ENCODE measurements at places on chromosomes 1 and 21.

DNA sequence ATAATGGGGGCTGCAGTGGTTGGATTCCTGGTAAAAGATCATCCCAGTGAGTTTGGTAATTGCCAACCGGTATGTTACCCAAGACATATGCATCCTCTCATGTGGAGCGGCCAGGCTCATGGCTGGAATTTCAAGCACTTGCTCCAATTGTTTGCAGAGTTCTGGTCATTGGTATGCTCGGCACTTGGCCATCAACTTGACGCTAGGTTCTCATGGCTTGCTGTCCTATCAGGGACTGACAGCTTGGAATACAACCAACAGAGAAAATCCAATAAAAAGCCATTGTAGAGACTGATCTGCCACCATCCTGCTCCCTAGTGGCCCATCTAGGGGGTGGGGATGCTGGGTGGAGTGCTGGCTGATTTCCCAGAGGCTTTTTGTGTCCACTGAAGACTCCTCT lies 120.9 kb downstream of the EDEM3 start:
- DNase-seq, result no peak

DNA sequence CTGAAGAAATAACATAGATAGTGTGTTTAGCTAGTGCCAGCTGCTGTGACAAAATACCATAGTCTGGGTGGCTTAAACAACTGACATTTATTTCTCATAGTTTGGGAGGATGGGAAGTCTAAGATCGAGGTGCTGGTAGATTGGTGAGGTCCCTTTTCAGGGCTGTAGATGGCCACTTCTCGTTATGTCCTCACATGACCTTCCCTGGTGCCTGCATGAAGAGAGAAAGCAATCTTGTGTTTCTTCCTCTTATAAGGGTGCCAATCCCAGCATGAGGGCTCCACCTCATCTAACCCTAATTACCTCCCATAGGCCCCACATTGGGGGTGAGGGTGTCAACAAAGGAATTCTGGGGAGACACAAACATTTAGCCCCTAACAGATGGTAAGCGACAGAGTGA lies 9.3 kb downstream of the MTARC2 start:
- DNase-seq, result no peak

DNA sequence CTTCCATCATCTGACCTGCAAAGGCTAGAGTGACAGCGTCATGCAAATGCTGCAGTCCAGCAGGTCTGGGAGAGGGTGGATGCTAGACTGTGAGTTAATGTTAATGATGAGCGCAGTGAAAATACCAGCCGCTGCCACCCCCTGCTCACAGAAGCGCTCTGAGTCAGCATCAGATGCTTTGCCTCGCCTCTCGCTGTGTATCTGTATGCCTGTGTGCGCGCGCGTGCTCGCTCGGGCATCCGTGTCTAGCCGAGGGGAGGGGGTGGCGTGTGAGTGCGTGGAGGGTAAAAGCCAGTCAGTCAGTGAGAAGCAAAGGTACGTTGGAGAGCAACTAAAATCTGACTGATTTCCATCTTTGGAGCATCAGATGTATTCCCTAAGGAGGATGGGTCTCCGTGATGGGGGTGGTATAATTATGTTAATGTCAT lies 858.7 kb downstream of the USP25 start:
- no peak for DNase-seq

DNA sequence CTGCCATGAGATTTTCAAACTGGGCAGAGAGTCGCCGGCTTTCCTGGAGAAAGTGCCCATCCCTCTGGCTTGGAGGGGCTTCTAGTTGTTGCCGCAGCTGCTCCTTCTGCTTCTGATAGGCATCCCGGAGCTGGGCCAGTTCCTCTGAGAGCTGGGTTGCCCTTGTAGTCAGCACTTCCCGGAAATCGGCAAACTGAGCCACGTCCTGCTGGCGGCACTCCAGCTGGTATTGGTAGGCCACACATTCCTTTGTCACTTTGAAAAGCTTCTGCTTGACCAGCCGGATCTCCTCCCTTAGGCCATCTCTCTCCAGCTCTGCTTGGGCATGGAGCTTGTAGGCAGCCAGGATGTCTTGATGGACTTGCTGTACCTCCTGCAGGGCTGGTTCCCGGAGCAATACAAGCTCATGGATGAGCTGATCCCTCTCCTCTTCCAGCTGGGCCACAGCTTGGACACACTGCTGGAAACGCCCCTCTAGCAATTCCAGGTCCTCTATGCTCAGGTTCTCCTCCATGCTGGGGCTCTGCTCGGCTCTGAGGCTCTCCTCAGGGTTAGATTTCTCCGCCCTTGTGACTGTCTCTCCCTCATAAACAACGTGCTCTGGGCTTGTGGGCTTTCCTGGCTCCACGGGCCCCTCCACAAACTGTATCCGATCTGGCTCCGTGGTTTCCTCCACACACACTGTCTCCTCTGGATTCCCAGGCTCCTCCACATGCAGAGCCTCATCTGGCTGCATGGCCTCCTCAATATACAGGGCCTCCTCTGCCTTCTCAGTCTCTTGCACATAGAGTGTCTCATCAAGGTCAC lies 7.3 kb downstream of the SYNC start:
- DNase-seq, result no peak

DNA sequence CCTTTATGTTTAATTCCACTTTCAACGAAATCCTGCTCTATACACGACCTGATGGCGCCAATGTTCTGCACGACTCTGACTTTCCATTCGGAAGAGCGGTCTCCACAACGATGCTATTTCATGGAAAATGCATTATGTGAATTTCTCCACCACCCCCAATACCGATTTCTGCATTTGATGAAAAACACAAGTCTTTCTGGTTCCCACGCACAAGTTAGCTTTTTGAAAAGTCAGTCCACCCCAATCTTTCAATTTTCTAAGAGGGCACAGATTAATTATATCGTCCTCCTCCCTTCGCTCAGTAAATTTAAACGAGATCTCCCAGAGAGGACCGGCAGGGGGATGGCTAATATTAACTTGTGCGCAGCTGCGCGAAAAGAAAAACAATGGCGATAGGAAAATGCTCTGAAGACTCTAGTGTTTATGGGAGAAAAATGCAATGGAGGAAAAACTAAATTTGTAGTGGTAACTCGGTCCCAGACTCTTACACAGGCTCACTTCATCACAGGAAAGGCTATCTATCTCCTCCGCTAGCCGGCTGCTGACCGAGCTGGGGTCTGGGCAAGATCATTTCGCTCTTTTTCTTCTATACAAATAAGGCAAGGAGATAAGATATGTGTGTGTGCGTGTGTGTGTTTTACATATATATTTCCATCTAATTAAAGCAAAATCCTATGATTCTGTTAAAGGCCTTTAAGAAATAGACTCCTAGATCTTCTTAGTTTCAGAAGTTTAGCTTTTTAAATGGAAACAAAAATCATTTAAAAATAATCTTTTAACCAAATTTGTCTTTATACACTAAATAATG lies 1.2 kb upstream of the LHX8 start:
- no peak for DNase-seq

GRCh38 chr1:5881526-5882222 lies 110.6 kb downstream of the NPHP4 start:
- DNase-seq, result no peak

- no peak for DNase-seq
Measured at GRCh38 chr21:16707274-16707673, 805.6 kb upstream of the CXADR start.

DNA sequence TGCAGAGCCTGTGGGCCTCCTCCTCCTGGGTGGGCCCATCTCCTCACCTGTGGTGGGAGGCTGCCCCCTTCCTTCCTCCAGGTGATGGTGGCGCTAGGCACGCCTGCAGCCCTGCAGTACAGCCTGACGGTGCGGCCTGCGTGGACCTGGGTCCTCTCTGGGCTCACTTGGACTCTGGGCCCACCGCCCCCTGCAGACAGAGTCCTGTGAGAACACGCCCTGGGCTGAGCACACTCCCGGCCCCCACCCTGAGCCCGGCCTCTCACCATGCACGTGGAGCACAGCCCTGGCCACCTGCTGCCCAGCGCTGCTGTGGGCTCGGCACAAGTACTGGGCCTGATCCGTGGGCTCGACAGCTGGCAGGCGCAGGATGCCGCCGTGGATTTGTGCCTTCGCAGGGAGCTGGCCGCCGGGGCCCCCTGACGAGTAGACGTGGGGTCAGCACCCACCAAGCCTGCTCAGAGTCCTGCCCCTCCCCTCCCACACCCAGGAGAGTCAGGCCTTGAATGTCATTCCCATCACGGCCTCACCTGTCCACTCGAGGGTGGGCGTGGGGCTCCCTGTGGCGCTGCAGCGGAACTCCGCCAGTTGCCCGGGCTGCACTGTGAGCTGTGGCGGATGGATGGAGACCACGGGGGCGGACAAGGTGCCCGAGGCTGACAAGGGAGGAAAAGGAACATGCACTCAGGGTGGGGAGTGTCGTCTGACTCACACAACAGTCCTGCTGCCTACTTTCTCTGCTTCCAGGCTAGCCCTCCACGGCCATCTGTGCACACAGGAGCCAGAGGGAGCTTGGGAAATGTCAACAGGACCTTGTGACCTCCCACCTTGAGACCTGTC lies 43.4 kb downstream of the LDLRAD2 start:
- DNase-seq, result no peak

GRCh38 chr1:100734676-100735075 lies 15.1 kb downstream of the VCAM1 start:
- DNase-seq, result no peak

GRCh38 chr1:225691377-225691776 lies 38.5 kb upstream of the ENAH start:
- no peak for DNase-seq

DNA sequence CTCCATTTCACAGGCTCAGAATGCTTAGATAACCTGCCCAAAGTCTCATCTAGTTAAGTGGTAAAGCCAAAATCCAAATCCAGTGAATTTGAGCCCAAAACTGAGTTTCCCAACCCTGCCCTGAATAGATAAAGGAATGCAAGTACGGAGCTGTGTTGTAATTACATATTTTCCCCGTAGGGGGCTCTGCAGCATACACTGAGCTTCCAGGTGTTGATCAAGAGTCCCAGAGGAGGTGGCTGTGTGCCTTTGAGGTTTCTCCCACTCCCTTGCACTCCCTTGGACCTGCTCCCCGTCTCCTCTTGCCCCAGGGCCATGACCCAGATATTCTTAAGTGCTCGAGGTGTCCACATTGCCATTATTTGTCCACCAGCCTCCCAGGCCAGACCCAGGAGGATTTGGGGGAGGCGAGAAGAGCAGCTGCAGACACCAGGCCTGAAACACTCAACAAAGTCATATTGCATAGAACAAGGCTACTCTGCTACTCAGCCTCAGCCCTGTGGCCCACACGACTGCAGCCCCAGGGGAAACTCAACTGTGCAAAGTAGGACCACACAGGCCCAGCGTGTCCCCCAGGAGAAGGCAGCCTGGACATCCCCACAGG lies 18.4 kb upstream of the LY9 start:
- no peak for DNase-seq

DNA sequence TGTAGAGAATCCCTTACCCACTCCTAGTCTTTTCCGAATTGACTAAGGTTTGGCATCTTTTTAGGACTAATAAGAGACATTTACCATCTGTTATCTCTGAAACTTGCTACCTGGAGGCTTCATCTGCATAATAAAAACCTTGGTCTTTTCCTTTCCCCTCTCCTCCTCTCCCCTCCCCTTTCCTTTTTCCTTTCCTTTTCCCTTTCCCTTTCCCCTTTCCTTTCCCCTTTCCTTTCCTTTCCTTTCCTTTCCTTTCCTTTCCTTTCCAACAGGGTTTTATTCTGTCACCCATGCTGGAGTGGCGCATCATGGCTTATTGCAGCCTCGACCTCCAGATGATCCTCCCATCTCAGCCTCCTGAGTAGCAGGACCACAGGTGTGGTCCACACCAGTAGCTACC lies 195.7 kb downstream of the RYR2 start:
- no peak for DNase-seq

GRCh38 chr1:244710474-244711062 lies 57.6 kb downstream of the DESI2 start:
- no peak for DNase-seq

- DNase-seq, result no peak
Measured at GRCh38 chr1:241007668-241008067, 349.3 kb downstream of the RGS7 start.

- no peak for DNase-seq
Measured at GRCh38 chr1:21904454-21904703, 32.7 kb downstream of the HSPG2 start.

DNA sequence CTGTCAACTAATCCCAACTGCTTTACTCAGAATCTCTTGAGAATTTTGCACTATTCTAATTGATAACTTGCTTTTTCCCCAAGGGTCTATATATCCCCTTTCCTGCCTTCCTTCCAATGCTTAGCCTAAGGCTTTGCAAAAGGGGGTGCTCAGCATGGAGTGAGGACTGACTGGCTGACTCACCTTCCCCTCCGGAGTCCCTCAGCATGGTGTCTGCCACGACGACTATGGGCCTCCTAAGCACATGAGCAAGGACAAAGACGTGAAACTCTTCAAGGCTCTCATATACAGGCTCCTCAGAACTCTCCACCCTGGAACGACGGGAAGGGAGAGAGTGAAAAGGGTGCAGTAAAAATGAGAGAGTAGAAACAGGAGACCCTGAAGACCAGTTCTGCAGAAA lies 13.2 kb upstream of the MTMR11 start:
- DNase-seq, result no peak
